Fibroblast of villous mesenchyme (primary cell): ENCODE measurements at places on chromosomes 4 and X. TPM values are rescaled to one million over a fixed set of nuclear protein-coding genes. Genes with fewer than 3 reads are reported as not detected.

Gene LPAR4
- total RNA-seq = under 0.01 and 0.32 TPM in 2 replicates

Gene CWH43
- not detected in 2 replicates for total RNA-seq

Gene F8A3
- 2.3 and 2.6 TPM in 2 replicates for total RNA-seq

Gene MAGEB1
- not detected in 2 replicates for total RNA-seq

Gene RIBC1
- 0.32 and 0.43 TPM in 2 replicates for total RNA-seq

Gene FAM47A
- total RNA-seq = not detected in 2 replicates

DNA sequence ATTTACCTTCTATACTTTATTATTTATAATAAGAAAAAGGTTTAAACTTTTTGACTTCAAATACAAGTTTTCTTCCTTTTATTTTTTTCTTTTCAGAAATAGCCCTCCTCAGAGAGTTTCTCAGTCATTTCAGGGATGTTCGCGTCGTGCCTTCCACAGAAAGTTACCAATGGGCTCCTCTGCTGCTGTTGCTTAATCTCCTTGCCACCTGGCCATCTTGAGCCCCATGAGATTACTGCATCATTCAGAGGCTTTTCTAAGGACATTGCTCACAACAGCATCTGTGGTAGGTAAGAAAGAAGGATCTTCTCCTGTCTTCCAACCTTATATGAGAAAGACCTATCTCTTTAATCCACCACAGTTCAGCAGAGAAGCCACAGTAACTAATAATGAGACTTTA, 1361.9 kb upstream of the ADGRL3 start:
- DNase-seq = no peak

DNA sequence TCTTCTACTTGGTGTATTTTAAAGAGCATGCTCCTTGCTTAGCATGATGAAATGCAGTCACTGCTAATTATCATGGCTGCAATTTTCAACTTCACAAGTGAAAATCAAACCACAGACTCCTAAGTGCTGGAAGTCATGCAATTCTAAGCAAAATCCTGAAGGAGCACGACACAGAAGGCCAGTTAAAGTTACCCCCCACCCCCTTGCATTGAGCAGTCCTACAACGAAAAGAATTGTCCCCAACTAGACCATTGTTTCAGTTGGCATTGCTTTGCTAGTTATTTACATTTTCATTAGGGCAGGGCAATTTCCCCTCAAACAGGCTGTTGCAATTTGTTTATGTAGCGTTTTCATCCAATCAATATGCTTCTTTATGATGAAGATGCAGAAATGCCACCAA, 321.2 kb downstream of the PCDH7 start:
- DNase-seq = no peak

GRCh38 chrX:40172401-40173142, 74.8 kb upstream of the BCOR start:
- no peak for DNase-seq
